ENCODE measurements at places on chromosomes 3 and 15.
A peak's percentile ranks its signal among the peaks of the same experiment; 100 is the strongest.

- no peak for DNase-seq
Measured at GRCh38 chr15:40815042-40815698, 7.9 kb upstream of the DNAJC17 start.

DNA sequence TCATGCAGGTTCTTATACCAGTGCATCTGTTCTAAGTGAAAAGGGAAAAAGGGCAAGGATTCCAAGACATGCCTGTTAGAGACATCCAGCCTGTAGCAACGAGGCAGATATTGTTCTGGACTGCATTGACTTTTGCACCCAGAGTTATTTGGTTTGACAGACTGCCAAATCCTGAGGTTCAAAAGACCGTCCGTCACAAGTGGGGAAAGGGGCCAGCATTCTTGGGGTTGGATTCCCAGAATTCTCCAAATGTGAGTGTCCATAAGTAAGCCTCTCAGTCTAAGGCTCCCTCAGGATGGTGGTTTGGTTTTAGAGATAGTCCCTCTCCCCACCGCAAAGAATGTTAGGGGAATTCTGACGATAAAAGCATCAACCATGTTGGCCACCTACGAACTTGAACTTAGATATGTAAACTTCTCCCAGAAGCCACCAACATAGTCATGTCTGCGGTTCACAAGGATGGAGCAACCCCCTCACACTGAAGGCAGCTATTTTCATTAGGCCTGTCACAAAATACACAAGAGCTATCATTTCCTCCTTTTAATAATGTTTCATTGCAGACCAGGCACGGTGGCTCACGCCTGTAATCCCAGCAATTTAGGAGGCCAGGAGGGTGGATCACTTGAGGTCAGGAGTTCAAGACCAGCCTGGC, 13.6 kb upstream of the LACTB start:
- no peak for DNase-seq

- DNase-seq = no peak
Measured at GRCh38 chr15:84798436-84798946, 18.7 kb upstream of the ALPK3 start.

- DNase-seq = peak; percentile 36
Measured at GRCh38 chr3:160003520-160004128, 15.0 kb downstream of the IL12A start.

Measured in activated CD4-positive, alpha-beta T cell treated with anti-CD3 and anti-CD28 coated beads, Interleukin-2, amount 50 U/mL, for 48 hours (primary cell).